Urinary bladder (tissue), 4 donors: ENCODE measurements at places on chromosomes 12 and 14. TPM values are rescaled to one million over a fixed set of nuclear protein-coding genes. Genes with fewer than 3 reads are reported as not detected.
A peak's percentile ranks its signal among the peaks of the same experiment; 100 is the strongest.

Gene NAV3
- polyA plus RNA-seq = 5.3 TPM

Gene SIRT4
- polyA plus RNA-seq = 1.8 TPM

Gene HOXC4
- 0.58 TPM for polyA plus RNA-seq

Gene C2CD5
- polyA plus RNA-seq = 18.0 TPM

Gene RHEBL1
- polyA plus RNA-seq = 0.68 TPM

Gene A2M
- 990 TPM for polyA plus RNA-seq

Gene CPNE6
- polyA plus RNA-seq = 1.9 TPM

Gene NDRG2
- 272 TPM for polyA plus RNA-seq

GRCh38 chr12:130335517-130336392 is 1.9 kb upstream of the PIWIL1 start:
- peak; percentile 39 for DNase-seq

- no peak for DNase-seq
Observed at GRCh38 chr12:113899561-113900471, 66.3 kb downstream of the RBM19 start.

DNA sequence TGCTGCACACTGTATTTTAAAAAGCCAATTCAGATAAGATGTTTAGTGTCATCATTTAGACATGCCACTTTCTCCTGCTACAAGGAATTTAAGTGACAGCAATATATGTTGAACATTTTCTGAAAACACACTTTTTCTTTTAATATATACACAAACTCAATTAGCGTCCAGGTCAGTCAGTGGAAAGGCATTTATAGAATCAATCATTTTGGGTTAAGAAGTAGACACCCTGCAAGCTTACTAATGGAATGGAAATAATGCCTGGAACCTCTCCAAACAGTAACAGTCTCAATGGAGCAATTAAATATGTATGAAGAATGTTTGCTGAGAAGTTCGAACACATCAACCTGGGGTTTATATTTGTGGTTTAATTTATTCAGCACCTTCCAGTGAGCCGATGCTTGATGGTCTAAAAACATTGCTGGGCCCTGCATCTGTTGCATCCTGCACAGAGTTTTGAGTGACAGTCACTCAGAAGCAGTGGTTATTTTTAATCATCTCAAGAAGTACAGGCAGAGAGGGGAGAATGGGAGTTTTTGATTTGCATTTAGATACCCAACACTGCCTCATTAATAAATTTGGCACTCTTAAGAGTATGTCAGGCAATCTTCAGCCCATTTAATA is 410.7 kb downstream of the TMEM117 start:
- no peak for DNase-seq

GRCh38 chr12:123267991-123268843 is 3.4 kb downstream of the CDK2AP1 start:
- DNase-seq = no peak

GRCh38 chr12:4174417-4174816 is 99.1 kb upstream of the CCND2 start:
- DNase-seq = no peak

GRCh38 chr14:56862836-56863235 is 52.6 kb upstream of the OTX2 start:
- DNase-seq = no peak

DNA sequence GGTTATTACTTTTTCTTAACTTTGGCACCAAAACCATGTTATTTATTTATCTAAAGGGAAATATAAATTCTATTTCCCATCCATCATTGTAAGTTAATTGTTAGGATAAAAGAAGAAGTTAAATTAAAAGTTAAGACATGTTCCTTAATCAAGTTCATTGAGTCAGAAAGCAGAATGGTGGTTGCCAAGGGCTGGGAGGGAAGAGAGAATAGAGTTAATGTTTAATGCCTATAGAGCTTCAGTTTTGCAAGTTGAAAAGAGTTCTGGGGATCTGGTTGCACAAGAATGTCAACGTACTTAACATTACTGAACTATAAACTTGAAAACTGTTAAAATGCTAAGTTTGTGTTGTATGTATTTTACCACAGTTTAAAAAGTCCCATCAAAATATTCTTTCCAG is 63.2 kb upstream of the NR2C1 start:
- no peak for DNase-seq

DNA sequence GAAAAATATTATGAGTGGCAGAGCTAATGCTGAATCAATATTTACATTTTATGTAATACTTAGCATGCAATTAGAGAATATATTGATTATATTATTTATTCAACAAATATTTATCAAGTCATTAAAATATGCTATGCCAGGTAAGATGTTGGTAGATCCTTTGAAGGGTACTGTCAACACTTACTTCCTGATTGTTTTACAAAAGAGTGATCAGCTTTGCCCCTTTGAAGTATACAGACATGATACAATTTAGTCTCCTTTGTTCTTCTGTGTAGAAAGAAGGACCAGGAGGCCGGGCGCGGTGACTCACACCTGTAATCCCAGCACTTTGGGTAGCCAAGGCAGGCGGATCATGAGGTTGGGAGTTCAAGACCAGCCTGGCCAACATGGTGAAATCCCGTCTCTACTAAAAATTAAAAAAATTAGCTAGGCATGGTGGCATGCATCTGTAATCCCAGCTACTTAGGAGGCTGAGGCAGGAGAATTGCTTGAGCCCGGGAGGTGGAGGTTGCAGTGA is 73.9 kb upstream of the IFNG-AS1 start:
- no peak for DNase-seq

DNA sequence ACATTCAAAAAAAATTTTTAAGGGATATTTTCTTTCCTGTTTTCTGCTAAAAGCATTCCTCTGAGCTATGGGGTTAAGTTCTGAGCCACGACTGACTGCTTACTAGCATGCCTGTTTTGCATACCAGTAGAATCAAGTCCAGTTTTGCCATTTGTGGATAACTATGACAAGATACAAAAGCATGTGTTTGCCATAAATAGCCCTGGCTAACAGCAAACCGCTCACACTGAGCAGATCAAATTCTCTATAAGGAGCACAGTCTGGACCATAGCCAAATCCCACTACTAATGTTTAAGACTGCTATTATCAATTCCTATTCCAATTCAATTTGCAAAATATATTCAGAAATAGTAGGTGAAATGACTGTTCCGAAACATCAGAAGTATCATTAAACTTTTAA is 3.2 kb downstream of the CFL2 start:
- no peak for DNase-seq

GRCh38 chr12:44817687-44818086 is 58.4 kb downstream of the NELL2 start:
- DNase-seq = no peak

- no peak for DNase-seq
Observed at GRCh38 chr14:22920697-22921096, 1.7 kb upstream of the RBM23 start.

- DNase-seq = no peak
Observed at GRCh38 chr12:110012137-110012536, 12.9 kb downstream of the ANKRD13A start.

DNA sequence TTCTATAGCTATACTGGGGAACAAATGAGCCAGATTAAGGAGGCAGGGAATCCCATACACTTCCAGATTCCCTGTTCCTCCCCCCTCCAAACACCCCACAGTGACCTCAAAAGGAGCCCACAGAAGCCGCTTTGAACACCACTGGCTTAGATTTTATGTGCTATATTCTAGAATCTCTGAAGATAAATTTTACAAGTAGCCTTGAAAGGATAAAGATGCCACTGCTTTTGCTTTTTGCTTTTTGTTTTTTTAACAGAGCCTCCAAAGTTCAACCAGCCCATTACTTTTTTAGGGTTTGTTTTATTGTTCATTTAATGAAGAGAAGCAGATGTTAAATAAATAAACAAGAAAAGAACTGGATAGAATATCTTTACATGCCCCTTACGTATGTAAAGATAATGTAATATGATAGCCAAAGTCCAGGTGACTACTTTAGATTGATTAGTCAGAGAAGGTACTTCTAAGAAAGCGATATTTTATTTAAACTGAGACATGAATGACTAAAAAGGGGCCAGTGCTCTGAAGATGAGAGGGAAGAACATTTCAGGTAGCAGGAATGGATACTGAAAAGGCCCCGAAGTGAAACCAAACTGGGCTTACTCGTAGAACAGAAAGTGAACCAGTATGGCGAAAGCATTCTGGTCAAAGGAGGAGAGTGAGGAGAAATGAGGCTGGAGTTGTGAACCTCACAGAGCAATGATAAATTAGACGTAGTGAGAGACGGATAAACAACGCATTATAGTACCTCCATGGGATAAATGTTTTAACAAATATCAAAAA is 44.6 kb downstream of the DUSP6 start:
- DNase-seq = no peak

DNA sequence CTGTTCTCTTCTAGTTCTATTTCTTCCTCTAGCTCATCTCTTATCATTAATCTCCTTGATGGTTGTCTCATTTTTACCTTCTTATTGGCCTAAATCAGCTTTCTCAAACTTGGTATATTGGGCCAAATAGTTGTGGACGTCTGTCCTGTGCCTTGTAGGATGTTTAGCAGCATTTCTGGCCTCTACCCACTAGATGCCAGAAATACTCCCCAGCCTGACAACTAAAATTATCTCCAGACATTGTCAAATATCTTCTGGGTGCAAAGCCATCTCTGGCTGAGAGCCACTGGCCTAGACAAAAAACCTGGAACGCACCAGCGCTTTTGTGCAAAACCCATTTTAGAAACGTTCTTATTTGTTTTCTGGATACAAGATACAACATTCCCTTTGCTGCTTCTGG is 38.8 kb upstream of the LRRC10 start:
- DNase-seq = no peak

- DNase-seq = no peak
Observed at GRCh38 chr12:67070307-67070600, 198.9 kb upstream of the CAND1 start.

DNA sequence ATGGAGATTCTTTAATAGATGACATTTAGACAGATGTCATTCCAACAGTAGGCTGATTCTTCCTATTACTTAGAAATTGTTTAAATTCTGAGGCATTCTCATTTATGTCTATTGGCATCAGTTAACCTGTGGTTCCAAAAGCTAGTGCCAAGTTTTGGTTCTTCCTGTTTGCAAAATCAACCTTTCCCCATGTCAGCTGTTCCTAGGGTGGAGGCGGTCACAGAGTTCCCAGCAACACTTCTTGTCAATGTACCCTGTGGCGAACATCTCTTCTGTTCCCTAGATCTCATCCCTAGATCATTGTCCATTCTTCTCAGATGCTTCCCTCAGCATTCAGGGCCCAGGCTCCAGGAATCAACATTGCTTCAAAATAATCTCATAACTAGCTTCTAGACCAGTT is 140.9 kb downstream of the PHLDA1 start:
- no peak for DNase-seq

- peak; percentile 49 for DNase-seq
Observed at GRCh38 chr12:109606320-109607028, 32.9 kb downstream of the MVK start.

- DNase-seq = no peak
Observed at GRCh38 chr12:77082021-77082420, 16.7 kb upstream of the E2F7 start.

DNA sequence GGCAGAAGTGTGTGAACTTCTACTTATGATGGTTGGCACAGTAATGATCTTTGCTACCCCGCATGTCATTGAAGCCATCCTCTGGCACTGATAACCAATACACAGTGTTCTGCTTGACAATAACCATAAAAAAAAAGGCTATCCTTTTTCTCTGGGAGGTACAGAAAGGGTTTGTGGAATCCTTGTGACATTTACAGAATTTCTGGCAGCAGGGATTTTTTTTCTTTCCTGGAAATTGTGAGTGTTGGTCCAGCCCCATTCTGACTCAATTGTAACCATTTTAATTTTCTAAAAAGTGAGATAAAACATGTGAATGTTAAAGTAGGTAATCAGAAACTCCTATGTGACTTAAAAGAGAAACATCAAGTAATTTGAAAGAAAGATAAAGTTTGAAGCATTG is 943.8 kb downstream of the TMTC2 start:
- DNase-seq = no peak

- DNase-seq = no peak
Observed at GRCh38 chr12:84502907-84503787, 409.5 kb downstream of the SLC6A15 start.

DNA sequence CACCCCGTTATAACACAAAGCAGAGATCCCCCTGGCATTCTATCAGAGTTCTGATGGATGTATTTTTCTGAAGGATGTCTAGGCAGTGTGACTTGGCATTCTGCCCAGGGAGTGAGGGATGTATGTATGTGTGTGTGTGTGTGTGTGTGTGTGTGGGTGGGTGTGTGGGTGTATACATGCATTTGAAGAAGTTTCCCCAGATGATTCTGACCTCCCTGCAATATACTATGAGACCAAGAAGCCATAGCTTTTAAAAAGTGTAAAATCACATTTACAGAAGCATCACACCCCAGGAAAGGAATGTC is 59.7 kb upstream of the NAP1L1 start:
- DNase-seq = peak; percentile 14

GRCh38 chr12:80776706-80777105 is 60.0 kb downstream of the MYF5 start:
- DNase-seq = no peak
